ENCODE measurements at places on chromosomes 5 and 9.

GRCh38 chr9:137213160-137214060, 7.9 kb downstream of the NDOR1 start:
- no peak for DNase-seq

- DNase-seq = peak; percentile 60
Measured at GRCh38 chr9:77457916-77458592, 190.1 kb downstream of the GNA14 start.

DNA sequence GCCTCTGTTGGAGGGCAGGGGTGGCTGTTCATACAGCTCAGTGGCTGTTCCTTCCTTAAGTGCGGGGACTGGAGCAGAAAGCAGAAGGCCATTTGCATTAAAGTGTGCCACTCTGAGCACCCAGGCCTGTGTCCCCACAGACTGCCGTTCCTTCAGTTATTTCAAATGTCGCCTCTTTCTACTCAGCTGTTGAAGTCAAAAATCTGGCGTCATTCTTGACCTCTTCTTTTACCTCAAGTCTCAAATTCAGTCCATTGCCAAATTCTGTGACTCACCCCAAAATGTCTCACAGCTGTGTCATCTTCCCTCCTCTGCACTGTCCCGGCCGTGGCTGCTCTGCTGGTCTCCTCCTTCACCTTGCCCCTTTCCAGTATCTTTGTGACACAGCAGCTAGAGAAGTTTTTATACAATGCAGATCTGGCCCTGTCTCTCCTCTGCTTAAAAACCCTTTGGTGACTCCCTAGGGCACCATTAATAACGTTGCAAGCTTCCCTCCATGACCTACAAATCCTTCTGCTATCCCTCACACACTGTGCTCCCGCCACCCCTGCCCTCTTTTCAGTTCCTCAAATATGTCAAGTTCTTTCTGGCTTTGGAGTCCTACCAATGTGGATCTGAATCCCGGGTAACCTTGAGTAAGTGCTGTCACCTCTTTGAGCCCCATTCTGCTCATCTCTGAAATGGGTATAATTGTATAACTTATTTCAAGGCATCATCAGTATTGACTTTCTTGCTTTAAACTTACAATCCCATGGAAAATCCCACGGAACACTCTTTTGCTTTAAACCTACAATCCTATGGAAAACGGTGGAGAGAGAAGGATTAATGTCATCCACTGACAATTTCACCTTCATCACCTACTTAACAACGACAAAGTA, 98.3 kb upstream of the BOD1 start:
- peak; percentile 93 for DNase-seq

GRCh38 chr9:22446589-22446949, at the start of gene DMRTA1:
TSS of gene DMRTA1 (plus strand) at chr9:22446824. CDS start at chr9:22447066, 242 bp downstream.
- DNase-seq = peak; percentile 25

- no peak for DNase-seq
Measured at GRCh38 chr5:67187006-67187715, 9.4 kb downstream of the CD180 start.

- DNase-seq = no peak
Measured at GRCh38 chr9:131361202-131361833, 32.6 kb upstream of the PRRC2B start.

GRCh38 chr5:40879163-40879942, 29.9 kb upstream of the C7 start:
- DNase-seq = peak; percentile 45

- DNase-seq = no peak
Measured at GRCh38 chr9:90393365-90394152, 249.1 kb downstream of the DIRAS2 start.

- DNase-seq = no peak
Measured at GRCh38 chr5:133729800-133730199, 117.5 kb upstream of the FSTL4 start.

DNA sequence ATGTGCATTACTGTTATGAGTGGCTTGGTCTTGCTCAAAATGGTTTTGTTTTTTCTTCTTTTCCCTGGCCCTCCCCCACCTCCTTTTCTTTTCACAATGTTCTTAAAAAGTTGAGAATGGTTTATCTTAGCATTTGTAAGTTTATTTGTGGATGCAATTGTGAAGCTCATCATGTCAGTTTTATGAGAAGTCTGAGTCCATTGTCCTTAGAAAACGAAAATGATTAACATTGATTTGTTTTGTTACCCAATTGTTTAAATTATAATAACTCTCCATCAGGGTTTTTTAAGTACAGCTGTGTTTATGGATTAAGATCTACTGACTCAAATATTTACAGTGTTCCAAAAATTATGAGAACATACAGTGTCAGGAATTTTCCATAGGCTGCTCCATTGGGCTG, 511.3 kb upstream of the PAPPA start:
- peak; percentile 86 for DNase-seq

DNA sequence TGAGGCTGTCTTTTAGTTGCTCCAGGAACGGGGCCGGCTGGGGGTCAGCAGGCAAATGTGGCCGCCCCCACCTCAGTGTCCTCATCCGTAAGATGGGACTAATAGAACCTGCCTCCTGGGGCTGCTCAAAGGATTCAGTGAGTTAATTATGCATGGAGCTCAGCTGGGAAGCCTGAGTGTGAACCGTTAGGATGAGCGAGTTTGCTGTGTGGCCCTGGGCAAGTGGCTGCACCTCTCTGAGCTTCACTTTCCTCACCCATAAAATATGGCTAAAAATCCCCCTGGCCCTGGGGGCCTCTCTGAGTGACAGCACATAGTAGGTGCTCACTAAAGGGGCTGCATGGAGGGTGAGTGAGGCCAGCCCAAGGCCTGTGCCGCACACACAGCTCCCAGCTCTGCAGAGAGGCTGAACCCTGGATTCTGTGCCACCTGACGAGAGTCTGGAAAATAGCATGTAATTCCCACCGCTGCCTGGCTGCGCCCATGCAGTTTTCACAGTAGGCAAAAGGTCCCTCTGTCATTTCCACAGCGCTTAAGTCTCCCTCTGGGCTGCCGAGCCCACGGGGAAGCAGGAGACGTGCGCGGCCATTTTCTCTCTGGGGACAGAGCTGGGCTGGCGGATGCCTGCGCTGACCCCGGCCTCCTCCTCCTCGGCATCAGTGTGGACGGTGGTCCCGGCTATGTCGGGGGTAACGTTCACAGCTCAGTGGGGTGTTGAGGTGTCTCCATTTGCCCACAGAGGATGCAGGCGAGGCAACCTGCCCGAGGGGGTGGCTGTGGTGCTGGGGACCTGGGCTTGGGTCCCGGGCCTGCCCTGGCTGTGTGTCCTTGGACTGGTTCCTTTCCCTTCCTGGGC, 18.2 kb downstream of the ASS1 start:
- no peak for DNase-seq

DNA sequence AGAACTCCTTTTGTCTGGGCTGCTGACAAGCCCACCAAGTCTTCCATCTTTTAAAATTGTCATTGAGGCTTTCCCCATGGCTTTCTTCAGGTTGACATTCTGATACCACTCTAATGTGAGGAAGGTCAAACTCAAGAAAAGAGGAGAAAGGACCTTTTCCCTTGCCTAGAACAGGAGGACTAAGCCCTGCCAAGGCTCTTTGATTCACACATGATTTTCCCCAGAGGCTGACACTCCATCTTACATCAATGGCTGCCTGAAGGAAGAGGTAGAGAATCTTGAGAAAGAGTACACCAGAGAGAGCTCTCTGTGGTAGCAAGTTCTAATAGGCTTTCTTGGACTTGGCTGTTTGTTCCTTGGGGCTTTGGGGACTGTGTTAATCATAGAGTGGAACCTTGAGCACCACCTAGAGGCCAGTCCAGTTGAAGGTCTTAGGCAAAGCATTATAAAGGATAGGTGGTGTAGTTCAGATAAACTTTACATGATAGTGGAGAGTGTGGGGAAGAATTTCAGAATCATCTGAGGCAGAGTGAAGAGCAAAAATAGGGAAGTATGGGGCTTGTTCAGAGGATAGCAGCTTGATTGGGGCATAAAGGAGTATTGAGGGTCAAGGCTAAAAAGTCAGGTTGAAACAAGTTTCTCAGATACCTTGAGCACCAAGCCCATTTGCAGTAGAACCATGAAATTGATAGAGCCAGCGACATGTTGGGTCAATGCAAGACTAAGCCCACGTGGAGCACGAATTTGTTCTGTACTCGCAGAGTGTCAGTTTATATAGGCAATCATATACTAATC, 36.7 kb downstream of the NDFIP1 start:
- peak; percentile 68 for DNase-seq

GRCh38 chr5:116273448-116274242, 188.8 kb downstream of the COMMD10 start:
- DNase-seq = peak; percentile 78

DNA sequence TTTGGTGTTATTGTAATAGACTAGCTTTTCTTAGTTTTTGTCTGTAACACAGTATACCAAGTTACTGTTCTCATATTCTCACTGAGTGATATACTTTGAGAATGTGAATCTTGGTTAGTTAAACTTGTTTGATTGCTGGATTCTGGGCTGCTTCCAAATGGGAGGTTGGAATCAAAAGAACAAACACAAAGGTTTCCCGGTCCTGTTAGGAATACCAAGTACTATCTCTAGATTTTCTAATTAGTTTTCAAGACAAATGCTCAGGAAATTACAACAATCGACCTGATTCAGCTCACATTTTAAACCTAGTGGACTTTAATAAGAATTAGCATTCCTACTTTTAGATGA, 244.3 kb downstream of the CSNK1G3 start:
- no peak for DNase-seq

- peak; percentile 73 for DNase-seq
Measured at GRCh38 chr5:168327019-168327421, 35.6 kb downstream of the WWC1 start.

GRCh38 chr5:37495210-37495609, 116.1 kb downstream of the WDR70 start:
- peak; percentile 39 for DNase-seq

DNA sequence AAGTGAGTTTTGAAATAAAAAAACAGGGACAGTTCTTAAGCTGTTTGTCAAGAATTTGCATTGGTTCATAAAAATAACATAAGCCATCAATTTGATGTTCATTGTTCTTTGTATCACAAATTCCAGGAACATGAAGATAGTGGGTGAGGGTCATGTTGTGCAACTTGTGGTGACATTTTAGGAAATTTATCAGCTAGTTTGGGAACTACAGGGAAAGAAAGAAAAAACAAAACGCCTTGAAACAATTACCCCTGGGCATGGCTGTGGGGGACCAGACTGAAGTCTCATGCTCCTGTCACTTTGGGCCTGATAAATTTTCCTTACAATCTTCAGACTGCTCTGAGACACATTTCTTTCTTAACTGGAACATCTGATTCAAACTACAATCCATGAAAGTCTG, 207.1 kb upstream of the CLINT1 start:
- DNase-seq = no peak

- DNase-seq = peak; percentile 44
Measured at GRCh38 chr5:180816608-180817534, 14.3 kb upstream of the MGAT1 start.

DNA sequence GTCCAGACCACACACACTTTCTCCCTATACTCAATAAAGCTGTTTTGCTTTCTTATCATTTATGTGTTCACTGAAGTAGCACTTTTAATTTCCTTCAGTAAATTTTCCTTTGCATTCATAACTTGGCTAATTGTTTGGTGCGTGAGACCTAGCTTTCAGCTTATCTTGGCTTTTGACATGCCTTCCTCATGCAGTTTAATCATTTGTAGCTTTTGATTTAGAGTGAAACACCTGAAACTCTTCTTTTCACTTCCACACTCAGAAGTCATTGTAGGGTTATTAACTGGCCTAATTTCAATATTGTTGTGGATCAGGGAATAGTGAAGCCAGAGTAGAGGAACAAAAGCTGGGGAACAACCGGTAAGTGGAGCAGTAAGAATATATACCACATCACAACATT, 114.7 kb downstream of the ST8SIA4 start:
- DNase-seq = no peak

- DNase-seq = no peak
Measured at GRCh38 chr5:669111-669841, 23.9 kb downstream of the TPPP start.

DNA sequence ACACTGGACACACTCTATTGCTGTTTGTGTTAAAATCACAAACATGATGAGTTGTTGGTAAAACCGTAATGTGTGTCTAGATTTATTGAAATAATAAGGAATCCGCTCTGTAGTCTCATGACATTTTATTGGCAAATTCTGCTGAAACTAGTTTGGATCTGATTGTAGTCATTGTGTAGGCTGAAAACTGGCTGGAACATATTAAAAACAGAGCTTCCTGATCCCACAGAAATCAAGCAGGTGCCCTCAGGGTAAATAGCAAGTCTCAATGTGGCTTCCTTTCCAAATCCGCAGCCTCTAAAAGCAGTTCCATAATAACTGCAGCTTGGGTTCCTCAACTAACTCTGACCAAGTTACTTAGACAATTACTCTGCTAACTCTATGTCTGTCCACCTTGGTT, 427.5 kb upstream of the KIF2A start:
- no peak for DNase-seq

- DNase-seq = peak; percentile 79
Measured at GRCh38 chr9:125663127-125663526, 43.9 kb downstream of the MAPKAP1 start.

- DNase-seq = no peak
Measured at GRCh38 chr9:83330207-83331196, 207.7 kb downstream of the FRMD3 start.

GRCh38 chr9:135976944-135977343, 15.8 kb upstream of the UBAC1 start:
- no peak for DNase-seq

DNA sequence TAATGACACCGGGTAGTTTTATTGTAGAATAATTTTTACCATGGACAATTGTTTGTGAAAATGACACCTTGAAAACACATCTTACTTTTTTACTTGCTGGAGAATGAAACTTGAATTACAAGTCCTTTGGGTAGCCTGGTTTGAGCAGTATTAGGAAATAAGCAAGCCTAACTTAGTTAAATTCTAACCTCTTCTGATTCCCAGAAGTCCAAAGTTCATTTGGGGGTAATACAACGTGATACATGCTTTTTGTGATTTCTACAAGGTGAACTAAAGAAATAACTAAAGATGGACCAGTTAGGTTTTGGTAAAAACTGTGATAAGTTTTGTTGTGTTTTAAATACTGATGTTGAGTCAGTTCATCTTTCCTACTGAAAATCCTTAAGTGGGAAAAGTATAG, 135.4 kb upstream of the DMRT1 start:
- DNase-seq = no peak

DNA sequence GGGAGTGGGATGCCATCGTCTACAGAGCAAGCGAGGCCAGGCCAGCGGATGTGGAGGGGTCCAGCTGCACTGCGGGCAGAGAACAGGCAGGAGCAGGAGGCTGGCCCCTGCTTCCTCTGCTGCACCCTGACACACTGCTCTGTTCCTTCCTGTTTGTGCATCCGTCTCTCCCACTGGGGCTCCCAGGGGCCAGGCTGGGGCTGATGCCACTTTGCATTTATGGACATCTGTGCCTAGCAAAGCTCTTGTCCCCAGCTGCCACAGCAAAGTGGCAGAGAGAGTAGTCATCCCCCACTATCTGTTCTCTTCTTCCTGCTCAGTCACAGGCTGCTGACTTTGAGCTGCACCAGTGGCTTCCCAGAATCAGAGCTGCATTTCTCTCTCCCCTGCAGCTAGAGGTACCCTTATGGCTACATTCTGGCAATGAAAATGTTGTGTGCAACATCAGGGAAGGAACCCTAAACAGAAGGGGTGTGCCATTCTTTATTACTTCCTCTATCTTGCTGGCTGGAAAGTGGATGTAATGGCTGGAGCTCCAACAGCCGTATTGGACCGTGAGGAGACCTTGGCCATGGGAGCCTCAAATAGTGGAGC, 4.2 kb upstream of the NINJ1 start:
- DNase-seq = no peak

- DNase-seq = no peak
Measured at GRCh38 chr9:103474156-103474555, 479.0 kb downstream of the CYLC2 start.

- peak; percentile 34 for DNase-seq
Measured at GRCh38 chr5:80711938-80712337, 57.2 kb upstream of the DHFR start.

GRCh38 chr5:122144236-122144635, 14.9 kb downstream of the ZNF474 start:
- peak; percentile 52 for DNase-seq

All from IMR-90 (cell line).